H1 (cell line): ENCODE measurements at places on chromosomes 7 and 10. TPM values are rescaled to one million over a fixed set of nuclear protein-coding genes. Genes with fewer than 3 reads are reported as not detected.

The RRP12 gene
- 21.0 and 33.1 TPM in 2 replicates for polyA plus RNA-seq

The PSAP gene
- polyA plus RNA-seq, result 504 and 700 TPM in 2 replicates

The LEP gene
- polyA plus RNA-seq, result not detected in 2 replicates

- no peaks in the 10 kb centered on the region for H3K4me1 ChIP-seq
- DNase-seq, result no peak
- H3K4me3 ChIP-seq, result no peak overlapping the region
- no peaks in the 10 kb centered on the region for H3K27me3 ChIP-seq
Observed at GRCh38 chr7:122013065-122013464, 131.0 kb downstream of the AASS start.

The LFNG gene
- 35.6 and 53.0 TPM in 2 replicates for polyA plus RNA-seq
